Brain microvascular endothelial cell (primary cell): ENCODE measurements at places on chromosomes 1 and 21.
A peak's percentile ranks its signal among the peaks of the same experiment; 100 is the strongest.

GRCh38 chr1:8434101-8434500 is 116.2 kb downstream of the SLC45A1 start:
- DNase-seq, result no peak

- DNase-seq, result peak; percentile 84
Observed at GRCh38 chr1:214566158-214567104, 15.0 kb upstream of the PTPN14 start.

DNA sequence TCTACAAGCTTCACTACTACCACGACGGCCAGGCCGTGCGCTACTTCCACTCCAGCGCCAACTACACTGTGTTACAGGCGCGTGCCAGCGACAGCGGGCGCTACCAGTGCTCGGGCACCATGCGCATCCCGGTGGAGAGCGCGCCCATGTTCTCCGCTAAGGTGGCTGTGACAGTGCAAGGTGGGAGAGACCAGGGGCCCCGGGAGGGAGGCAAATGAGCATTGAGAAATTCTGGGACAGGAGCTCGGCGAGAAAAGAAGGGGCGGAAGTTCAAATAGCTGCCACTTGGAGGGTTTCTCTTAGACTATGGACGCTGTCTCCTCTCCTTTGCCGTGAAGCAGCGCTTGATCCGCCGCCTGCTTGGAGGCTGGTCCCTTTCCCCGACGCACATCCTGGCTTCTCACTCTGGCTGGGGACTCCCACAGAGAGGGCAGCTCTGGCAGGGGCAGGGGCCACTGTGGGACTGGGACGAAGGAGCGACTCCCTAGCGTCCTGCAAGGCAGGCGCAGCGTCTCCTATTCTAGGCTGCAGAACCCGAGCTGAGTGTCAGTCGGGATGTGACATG is 4.6 kb downstream of the FCRLB start:
- peak; percentile 34 for DNase-seq

DNA sequence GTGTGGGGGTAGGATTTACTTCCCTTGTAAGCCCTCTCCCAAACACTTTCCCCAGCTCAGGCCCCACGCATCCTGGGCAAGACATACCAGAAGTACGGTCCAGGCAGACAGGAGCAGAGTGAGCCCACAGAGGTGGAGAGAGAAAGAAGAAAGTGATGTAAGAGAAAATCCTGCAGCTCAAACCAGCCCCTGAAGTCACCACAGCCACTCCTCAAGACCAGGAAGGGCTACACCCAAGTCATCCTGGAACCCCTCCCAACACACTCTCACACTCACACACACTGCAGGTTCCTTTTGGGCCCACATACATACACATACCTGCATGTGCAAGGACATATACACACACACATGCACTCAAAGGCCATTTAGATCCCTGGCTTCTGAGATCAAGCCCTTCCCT is 106.8 kb downstream of the SYT2 start:
- DNase-seq, result no peak

GRCh38 chr1:248792342-248792741 is 33.4 kb downstream of the SH3BP5L start:
- no peak for DNase-seq

DNA sequence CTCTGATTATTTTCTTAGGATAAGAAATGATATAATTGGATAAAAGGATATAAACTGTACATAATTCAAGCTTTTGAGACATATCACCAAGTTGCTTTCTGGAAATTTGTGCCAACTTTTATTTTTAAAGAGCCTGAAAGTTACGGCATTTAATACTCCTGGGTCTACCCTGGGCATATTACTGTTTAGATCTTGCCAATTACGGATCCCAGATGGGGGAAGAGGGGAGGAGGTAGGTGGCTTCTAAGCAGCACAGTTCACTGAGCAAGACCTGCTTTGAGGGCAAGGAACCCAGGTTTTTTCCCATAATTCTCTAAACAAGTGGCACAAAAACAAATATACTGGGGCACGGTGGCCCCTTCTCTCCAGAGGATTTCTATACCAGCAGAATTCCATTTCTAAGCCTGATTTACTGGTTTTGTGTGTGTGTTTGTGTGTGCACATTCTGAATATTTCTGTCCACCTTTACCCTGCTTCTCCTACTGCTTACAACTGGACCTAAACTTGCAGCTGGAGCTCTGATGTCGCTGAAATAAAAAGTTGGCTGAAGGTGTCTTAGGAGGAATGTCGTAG is 76.7 kb downstream of the LAMC2 start:
- DNase-seq, result no peak

- DNase-seq, result no peak
Observed at GRCh38 chr1:30834253-30834652, 74.3 kb downstream of the SDC3 start.

- no peak for DNase-seq
Observed at GRCh38 chr1:27589841-27590426, 14.0 kb downstream of the AHDC1 start.

- DNase-seq, result peak; percentile 5
Observed at GRCh38 chr1:159594625-159595405, 7.2 kb downstream of the APCS start.

DNA sequence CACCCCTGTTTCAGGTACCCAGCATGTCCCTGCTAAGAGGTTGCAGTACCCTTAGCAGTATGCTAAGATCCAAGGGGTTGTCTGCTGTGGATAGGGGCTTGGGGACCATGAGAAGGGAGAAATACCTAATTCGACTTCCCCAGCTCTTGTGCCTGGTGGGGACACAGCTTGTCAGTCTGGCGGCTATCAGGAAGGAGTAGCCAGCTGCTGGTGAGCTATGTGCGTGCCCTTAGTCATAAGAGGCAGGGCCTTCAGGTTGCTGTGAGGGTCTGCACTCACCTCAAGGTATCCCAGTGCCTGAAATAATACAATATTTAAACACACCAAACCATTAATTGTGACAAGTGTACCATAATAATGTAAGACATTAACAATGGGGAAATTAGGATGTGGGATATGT is 205.1 kb upstream of the SGIP1 start:
- DNase-seq, result no peak

DNA sequence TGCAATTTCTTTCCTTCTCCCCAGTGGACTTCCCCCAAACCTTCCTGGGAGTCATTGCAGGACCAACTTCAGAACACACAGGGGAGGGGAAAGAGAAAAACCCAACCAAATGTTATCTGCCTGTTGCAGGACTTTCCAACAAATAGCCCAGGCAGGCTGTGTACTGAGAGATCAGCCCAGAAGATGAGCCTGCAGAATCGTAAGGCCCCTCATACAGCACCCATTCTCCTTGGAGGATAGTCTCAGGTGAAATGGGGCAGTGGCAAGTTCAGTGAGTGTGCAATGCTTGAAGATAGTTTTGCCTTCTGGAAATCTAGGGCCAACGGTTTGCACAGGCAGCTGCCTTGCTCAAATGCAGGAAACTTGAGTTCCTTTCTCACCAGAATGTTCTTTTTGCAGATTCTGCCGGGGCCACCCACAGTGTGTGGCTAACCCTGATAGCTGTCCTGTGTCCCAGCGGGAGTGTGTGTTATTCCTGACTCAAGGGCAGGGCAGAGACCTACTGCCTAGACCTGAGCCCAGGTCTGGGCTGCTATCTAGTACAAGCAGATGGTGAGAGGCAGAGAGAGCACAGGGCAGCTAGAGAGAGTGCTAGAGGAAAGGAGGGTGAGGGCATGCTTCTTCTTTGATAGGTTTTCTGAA is 48.8 kb downstream of the GADD45A start:
- DNase-seq, result no peak

DNA sequence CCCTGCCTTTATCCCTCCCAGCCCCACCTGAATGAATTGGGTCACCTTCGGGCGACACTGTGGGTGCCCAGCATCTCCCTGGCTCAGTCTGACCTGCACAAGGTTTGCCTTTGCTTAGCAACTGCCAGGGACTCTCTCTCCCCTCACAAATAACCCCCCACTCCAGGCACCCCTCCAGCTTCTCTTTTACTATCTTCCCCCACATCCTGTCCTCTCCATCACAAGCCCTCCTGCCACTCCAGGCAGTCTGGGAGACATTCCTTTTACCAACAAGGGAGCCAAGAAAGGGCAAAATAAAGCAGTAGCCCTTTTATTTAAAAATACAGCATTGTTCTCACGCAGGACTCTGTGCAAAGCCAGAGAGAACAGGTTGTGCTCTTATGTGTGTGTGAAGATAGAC is 23.9 kb downstream of the LGR6 start:
- DNase-seq, result no peak

GRCh38 chr1:41496080-41497055 is 11.9 kb upstream of the EDN2 start:
- DNase-seq, result no peak

GRCh38 chr1:211788626-211789025 is 41.9 kb downstream of the LPGAT1 start:
- DNase-seq, result no peak

DNA sequence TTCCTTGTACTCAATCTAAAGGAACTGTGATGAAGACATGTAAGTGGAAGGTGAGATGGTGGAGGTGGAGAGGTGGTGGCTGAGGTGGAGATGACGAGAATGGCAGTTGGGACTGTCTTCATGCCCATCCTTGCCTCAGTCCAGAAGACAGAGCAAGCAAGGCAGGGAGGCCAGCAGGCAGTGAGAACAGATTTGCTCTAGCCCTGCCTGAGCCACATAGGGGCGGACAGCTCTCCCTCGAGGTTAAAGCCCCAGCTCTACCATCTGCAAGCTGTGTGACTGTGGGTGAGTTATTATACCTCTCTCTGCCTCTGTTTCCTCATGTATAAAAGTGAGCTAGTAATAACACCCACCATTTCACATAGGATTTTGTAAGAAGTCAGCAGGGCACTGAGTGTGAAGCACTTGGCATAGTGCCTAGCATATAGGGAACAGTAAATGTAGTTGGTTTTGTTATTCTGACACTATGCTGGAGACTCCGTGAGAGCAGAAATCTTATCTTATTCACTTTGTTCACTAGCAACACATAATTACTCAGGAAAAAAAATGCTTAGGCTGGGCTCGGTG is 4.8 kb upstream of the FAM110D start:
- DNase-seq, result no peak

GRCh38 chr1:53337499-53337898 is 9.6 kb upstream of the LRP8 start:
- no peak for DNase-seq

- no peak for DNase-seq
Observed at GRCh38 chr1:166695115-166695514, 144.2 kb upstream of the POGK start.

GRCh38 chr1:223674119-223674890 is 8.8 kb upstream of the CAPN8 start:
- DNase-seq, result no peak

GRCh38 chr1:1832820-1833219 is 54.5 kb upstream of the NADK start:
- peak; percentile 19 for DNase-seq

GRCh38 chr1:225257081-225257480 is 170.8 kb downstream of the LBR start:
- no peak for DNase-seq

DNA sequence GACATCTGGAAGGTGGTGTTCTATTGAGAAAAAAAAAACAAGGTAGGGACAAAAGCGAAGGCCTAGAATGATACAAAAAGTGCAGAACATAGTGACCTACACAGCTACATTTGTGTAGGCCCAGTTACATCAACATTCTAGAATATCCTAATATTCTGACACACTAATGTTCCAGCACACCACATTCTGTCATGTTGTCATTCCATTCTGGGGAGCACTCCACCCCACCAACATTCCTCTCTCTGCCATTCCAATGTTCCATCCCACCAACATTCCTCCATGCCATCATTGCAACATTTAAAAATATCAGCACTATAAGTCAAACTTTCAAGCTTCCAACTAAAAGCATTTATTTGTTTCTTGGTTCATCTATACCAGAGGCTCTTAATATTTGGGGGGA is 28.5 kb downstream of the COA7 start:
- peak; percentile 41 for DNase-seq

- DNase-seq, result no peak
Observed at GRCh38 chr1:76474922-76475321, 392.4 kb upstream of the ST6GALNAC5 start.

DNA sequence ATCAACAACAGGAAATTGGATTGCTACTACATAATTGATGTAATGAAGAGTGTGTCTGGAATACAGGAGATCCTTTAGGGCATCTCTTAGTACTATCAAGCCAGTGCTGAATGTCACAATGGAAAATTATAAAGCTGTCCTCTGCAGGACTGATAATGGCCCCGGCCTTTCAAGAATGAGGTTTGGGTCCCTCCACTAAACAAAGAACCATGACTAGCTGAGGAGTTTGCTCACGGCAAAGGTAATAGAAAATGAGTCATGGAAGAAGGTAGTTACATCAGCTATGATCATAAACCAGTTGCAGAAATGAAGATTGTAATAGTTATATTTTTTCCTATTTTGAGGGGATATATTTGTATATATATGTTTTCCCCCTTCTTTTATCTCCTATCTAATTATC is 145.8 kb downstream of the KCNJ6 start:
- no peak for DNase-seq

DNA sequence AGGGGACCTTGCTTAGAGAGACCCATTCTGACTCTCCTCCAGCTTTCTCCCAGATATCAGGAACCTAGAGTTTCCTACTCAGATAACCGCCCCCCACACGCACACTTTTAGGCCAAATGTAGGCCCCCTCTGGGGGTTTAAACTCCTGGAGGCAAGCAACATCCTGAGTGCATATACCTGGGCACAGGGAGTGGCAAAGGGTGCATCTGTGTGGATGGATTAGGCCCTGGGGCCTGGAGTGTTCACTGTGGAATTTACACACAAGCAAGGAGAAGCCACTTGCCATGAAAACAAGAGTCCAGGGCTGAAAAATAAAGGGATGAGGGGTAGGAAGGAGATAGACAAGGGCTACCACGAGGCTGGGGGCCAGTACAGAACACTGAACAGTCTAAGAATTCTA is 343.1 kb downstream of the NTNG1 start:
- DNase-seq, result no peak

GRCh38 chr1:184827600-184828368 is 73.1 kb upstream of the EDEM3 start:
- peak; percentile 64 for DNase-seq

DNA sequence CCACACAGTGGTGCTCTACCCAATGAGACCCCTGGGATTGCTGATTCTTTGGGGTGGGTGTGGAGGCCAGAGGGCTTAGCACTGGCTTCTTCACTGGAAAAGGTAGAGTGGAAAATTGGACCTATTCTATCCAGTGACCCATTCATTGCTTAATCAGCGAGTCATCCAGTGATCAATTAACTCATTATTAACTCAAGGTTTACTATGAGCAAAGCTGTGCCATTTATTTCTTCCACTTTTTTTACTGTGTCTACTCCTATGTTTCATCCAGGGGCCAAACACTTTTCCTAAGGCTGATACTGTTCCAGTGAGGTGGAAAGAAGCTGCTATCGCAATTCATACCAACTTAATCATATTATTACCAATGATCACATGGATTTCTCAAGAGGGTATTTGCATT is 363.9 kb downstream of the RPS6KC1 start:
- DNase-seq, result no peak

GRCh38 chr21:19785941-19786340 is 1212.3 kb upstream of the NCAM2 start:
- no peak for DNase-seq

DNA sequence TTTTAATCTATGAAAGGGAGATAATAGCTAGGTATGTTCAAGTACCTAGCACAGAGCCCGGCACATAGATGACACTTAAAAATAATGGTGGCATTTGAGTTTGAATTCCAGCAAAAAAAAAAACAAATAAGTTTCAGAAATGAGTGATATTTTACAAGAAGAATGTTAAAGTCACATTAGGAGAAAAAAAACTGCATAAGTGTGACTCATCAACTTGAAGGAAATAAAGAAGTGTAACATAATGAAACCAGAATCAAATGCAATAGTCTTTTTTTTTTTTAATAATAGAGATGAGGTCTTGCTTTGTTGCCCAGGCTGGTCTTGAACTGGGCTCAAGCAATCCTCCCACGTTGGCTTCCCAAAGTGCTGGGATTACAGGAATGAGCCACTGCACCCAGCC is 17.1 kb downstream of the DNASE2B start:
- DNase-seq, result no peak
